ENCODE measurements at places on chromosomes 1 and 21.
A peak's percentile ranks its signal among the peaks of the same experiment; 100 is the strongest.

DNA sequence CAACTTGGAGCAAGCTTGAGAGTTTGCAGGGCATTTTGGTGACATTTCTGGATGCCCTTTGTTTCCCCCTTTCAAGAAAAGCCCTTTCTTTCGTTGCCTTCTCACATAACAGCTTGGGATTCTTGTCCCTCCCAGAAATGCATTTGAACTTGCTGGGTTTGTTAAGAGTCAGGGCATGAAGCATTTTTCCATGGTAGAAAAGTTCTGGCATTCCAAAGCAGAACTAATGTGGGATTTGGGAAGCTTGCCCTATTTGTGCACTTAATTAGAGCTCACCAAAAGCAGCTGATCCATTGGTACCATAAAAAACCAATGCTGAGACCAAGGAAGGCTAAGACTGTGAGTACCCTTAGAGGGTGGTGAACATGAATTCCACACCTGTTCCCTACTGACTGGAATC lies 99.8 kb upstream of the HOOK1 start:
- DNase-seq, result no peak

GRCh38 chr1:212957546-212957945 lies 7.2 kb downstream of the VASH2 start:
- DNase-seq, result no peak

DNA sequence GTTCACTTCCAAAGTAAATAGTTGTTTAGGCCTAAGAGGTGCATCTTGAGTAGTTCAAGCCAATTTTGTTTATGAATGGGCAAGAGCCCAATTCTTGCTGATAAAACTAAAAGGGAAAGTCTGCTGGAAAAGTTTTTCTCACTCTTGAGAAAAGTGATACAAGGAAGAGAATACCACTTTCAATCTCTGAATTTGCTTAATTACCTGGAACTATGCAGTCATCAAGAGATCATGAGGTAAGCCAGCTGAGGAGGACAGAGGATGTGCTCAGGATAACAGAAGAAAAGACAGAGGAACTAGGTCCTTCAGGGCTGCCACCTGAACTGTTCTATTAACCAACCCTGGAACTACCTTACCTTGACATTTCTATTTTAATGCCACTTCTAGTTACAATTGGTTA lies 42.2 kb downstream of the ILDR2 start:
- DNase-seq, result no peak

DNA sequence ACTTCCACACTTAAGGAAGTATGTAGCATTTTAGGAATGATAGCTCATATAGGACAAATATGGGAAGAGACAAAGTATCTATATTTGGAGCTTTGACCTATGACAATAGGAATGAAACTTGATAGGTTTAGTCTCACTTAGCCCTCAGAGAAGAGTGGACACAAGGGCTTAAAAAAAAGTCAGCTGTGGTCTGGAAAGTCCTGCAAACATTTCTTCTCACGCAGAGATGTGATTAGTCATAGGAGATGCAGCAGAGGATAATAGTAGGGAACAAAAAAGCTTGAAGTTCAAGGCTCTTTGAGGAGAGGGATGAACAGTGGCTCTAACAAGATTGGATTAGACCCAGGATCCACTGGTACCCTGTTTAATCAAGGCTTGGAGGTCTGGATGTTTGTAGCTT lies 14.8 kb upstream of the RNF220 start:
- no peak for DNase-seq

- DNase-seq, result no peak
Measured at GRCh38 chr1:244456586-244456985, 4.5 kb upstream of the CATSPERE start.

DNA sequence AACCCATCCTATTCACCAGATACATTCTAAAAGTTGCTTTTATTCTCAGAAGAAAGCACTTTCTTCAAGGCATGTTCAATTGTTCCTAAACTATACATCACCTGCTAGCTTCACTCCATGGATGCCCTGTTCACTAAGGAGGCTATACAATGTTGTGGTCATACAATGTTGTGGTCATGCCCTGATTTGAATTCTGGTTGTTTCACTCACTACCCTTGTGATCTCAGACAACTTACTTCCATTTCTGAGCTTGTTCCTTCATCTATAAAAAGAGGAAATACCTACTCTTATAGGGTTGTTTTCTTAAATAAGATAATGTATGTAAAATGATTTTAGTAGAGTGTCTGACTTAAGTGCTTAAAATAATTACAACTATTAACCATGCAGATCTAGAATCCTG lies 19.7 kb downstream of the EDEM3 start:
- DNase-seq, result no peak

DNA sequence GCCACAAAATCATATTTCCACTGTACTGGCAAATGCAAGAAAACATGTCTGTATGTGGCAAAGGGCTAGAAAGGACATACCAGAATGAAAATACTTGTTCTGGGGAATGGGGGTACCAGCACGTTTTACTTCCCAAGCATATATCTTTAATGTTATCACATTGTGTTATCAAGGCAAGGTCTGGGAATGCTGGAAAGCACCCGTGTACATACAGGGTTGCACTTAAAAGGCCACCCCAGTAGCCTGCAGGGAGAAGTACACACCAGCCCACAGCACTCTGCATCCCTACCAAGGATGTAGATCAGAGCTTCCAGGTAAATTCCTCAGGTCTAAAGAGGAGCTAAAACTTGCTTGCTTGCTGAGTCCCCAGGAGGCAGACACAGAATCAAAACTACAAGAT lies 381.8 kb downstream of the RRAGC start:
- no peak for DNase-seq

DNA sequence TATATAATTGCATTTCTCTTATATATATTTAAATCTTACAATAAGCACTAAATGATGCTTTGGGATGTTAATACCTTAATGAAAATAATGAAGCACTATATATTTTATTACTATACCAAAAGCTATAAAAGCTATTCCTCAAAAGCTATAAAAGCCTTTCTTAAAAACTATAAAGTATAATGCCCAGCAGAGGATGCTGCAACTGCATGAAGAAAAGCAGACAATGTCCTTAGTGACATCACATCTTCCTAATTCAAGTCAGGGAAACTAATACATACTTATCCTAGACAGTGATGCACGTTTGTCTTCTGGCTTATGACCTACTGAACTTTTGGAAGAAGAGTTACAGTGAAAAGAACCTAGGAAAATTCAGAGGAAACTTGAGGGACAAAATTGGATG lies 13.6 kb upstream of the C1orf185 start:
- DNase-seq, result no peak

DNA sequence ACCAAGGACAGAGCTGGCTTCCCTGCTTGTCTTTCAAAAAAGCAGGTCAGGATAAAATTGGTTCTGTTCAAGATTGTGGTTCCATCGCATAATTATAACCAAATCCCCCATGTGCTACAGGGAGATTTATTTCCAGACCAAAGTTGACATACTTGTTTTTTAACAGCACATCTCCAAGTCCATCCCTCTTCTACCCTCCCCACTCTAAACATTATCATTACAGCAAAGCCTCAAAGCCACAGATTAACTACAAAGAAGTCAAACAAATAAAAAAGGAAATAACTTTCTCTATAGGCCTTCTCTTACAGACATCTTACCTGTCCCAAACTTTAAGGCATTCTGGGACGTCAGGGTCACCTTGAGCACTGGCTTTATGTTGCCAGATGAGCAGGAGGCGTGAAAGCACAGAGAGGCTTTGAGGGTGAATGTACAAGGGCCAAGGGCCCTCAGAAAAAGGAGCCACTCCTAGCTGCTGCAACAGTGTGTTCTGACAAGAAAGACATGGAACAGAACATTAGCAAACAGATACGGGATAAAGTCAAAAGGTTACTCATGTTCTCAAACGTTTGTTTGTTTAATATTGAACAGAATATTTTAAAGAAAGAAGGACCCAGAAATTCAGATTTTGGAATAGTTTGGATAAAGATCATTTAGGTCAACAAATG lies 31.2 kb downstream of the UBR4 start:
- DNase-seq, result no peak

GRCh38 chr1:233359431-233359830 lies 31.9 kb downstream of the MAP3K21 start:
- peak; percentile 26 for DNase-seq

DNA sequence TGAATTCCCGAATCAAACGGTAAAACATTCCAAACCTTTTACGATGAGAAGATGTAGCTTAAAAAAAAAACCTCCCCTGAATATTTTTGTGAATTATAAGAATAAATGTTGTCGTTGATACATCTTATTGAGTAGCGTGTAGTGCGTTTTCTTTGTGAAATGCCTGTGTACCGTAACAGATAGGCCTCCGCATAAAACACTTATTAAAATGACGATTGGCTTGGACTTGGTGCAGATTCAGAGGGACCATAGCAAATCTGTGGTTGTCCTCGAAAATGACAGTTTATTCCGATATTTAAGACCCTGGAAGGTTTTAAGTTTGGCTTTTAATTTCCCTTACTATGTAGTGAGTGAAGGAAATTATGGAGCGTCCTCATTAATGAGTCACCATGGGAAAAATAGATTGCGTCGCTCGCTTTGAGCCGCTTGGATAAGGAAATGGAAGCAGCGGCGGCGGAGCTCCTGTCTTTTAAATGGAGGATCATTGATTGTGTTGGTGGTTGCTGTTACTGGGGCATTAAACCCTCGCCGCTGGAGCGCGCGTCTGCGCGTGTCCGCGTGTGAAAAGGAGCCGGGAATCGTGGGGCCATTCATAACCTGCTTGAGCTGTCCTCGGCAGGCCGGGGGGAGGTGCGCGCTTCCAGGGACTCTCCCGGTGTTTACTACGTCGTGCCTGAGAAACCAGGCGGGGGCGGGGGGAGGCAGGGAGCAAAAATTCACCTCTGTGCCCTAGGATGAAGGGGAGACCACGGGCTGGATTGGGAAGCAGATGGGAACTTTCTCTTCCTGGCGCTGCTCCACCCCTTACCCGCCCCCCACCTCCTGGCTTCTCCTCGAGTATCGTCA lies 1.6 kb downstream of the SPEN start:
- DNase-seq, result peak; percentile 95

DNA sequence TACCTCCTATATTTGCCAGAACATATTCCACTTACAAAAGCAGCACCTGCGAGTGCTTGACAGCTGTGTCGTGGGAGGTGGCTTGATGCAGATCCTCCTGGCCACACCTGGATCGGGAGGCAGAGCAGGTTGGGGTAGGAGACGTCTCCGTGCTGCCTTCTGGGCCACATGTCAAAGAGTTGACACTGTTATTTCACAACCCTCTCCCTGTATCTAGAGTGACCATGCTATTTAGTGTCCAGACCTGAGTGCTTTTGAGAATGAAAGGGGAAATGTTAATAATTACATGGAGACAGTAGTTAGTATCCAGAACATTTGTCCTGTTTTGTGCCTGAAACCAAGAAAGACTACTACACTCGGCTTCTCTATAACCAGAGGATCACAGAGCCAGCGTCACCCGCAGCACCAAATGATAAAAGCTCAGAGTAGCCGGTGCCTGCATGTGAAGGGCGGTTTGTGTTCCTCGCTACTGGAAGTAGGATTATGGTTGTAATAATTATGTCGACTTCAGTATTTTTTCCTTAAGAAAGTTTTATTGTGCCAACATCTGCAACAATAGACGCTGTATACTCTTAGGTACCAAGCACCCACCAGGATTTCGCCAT lies 77.1 kb downstream of the GALNT2 start:
- DNase-seq, result no peak

- DNase-seq, result peak; percentile 63
Measured at GRCh38 chr1:93749894-93750301, 68.3 kb upstream of the BCAR3 start.

DNA sequence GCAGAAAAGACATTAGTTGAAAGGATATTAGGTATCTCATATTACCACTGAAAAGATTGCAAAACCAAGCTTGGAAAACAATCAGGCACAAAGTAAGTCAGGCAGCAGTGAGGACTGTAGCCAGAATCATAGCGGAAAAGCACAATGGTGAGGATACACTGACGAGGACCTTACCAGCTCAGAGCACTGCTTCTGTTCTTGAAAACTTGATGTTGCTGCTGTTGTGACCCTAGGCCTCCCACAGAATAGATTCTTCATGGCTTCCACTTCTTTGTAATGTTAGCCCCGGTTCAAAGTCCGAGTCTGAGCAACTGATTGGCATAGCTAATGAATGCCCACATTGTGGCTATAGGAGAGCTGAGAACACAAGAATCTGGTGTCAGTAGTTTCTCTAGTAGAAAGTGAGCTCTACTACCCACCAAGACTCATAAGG lies 45.2 kb upstream of the LRRC8C start:
- no peak for DNase-seq

DNA sequence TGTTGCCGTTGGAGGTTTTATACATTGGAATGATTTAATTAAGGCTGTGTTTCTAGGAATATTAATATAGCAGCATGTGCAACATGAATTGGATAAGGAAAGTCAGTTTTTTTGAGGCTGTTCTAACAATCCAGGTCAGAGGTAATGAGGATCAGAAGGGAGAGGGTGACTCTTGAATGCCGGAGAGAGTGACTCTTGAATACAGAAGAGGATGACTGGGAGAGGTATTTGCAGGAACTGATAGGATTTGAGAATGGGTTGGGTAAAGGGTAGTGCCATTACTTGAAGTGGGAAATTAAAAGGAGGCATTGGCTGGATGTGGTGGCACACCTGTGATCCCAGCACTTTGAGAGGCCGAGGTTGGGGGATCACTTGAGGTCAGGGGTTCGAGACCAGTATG lies 55.6 kb upstream of the MACF1 start:
- DNase-seq, result no peak

DNA sequence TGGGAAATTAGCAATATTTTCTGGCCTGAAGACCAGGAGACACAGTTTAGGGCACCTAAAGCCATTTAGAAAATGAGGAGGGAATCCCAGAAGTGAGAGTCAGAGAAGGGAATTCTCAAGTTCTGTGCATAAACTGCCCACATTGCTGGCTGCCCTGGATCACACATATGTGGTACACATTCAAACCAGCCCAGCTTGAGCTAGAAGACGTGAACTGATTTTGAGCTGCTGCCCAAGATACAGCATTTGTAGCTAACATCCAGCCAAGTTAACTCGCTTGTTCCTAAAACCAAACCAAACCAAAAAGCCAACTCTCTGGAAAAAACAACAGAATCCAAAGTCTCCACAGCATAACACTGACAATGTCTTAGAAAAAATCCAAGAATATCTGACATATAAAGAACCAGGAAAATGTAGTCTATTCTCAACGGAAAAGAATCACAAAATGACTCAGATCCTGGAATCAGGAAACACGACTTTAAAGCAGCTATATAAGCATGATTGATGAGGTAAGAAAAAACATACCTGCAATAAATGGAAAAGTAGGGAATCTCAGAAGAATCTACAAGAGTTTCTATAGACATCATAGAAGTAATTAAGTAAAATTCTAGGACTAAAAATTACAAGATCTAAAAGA lies 18.2 kb upstream of the QSOX1 start:
- DNase-seq, result no peak

All from lung (tissue), 17 donors.